ENCODE measurements at places on chromosomes 4 and X.

- DNase-seq, result no peak
Measured at GRCh38 chr4:147753047-147753446, 21.2 kb downstream of the ARHGAP10 start.

- no peak for DNase-seq
Measured at GRCh38 chr4:79513576-79513975, 105.5 kb upstream of the GK2 start.

DNA sequence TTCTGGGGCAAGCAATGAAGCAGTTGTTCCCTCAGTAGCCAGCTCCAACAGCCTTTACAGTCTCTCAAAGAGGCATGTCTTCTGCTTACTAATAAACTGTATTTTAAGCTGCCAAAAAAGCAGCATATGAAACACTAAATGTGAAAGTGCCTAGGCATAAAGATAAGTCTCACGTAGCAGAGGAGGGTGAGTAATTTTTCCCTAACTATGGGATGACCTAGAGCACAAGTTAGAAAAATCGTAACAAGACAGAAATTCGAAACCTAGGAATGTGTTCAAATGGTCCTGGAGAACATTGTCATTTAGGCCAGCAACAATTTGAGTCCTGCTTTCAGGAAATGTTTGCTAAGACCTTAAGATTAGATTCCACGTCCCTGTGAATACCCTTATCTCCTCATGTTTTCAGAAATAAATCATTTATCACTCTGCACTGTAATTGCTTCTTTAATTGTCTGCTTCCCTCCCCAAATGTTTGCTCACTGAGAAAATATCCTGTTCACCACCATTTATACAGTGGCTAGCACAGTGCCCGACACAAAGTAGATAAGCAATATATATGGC, 222.2 kb downstream of the KCNIP4 start:
- no peak for DNase-seq

DNA sequence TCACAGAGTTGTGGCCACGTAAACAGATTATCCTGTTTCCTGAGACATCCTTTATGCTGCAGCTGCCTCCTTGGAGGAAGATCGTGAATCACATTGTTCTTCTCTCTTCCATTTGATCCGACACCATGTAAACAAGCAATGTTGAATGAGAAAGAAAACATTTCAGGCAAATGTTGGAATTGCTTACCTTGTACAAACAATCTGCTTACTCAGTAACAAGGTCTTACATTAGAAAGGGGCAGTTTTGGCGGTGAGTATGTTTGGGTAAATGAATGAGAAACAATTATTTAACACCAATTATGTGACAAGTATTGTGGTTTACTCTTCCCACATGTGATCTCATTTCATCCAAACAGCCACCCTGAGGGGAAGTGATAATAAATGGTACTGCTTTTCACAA, 637.8 kb downstream of the RAB28 start:
- DNase-seq, result no peak

GRCh38 chr4:37968747-37969146, 8.5 kb downstream of the PTTG2 start:
- no peak for DNase-seq

DNA sequence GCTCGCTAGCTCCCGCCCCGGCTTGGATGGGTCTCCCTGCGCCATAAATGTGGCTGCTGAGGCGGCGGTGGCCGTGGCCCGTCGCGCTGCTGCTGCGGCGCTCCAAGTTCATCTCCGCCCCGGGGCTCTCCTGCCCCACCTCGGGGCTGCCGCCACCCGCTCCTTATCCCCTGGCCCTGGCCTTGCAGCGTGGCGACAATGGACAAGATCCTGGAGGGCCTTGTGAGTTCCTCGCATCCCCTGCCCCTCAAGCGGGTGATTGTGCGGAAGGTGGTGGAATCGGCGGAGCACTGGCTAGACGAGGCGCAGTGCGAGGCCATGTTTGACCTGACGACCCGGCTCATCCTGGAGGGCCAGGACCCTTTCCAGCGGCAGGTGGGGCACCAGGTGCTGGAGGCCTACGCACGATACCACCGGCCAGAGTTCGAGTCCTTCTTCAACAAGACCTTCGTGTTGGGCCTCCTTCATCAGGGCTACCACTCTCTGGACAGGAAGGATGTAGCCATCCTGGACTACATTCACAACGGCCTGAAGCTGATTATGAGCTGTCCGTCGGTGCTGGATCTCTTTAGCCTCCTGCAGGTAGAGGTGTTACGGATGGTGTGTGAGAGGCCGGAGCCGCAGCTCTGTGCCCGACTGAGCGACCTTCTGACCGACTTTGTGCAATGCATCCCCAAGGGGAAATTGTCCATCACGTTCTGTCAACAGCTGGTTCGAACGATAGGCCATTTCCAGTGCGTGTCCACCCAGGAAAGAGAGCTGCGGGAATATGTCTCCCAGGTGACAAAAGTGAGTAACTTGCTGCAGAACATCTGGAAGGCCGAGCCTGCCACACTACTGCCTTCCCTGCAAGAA, 763 bp downstream of the USP38 start:
- peak; percentile 6 for DNase-seq

GRCh38 chr4:52600275-52600674, 58.8 kb downstream of the USP46 start:
- DNase-seq, result no peak

Data from T follicular helper cell (primary cell).